ENCODE measurements at places on chromosomes 11 and 22. TPM values are rescaled to one million over a fixed set of nuclear protein-coding genes. Genes with fewer than 3 reads are reported as not detected.

FAT3 gene
- 2.0 TPM for total RNA-seq

OR5B2 gene
- not detected for total RNA-seq

SLC22A9 gene
- not detected for total RNA-seq

SNX19 gene
- 103 TPM for total RNA-seq

Measured in smooth muscle cell of the umbilical artery (primary cell).